AG04450 (cell line): ENCODE measurements at places on chromosomes 16 and 17.

DNA sequence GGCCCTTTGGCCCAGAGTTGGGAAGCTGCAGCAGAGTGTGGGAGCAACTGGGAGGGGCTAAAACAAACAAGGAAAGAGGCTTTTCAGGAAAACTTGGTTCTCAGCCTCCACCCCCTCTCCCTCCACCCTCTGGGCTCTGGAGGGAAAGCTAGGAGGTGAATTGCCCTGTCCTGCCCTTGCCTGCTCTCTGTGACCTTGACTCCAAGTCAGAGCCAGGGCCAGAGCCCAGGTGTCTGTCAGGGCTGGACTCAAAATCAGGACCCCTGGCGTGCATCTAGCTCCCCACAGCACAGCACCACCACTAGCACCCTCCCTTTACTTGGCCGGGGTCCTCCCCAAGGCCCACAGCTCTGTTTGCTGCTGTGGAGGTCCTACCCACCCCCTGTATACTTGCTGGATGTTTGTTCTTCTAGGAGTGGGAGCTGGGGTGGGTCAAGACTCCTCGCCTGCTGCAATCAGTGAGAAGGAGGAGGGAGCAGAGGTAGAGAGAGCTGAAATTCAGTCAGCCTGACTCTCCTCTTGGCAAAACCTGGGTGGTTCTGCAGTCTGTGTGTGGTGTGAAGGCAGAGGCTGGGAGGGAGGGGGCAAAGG, 2.8 kb upstream of the NR1D1 start:
- no peak for DNase-seq

DNA sequence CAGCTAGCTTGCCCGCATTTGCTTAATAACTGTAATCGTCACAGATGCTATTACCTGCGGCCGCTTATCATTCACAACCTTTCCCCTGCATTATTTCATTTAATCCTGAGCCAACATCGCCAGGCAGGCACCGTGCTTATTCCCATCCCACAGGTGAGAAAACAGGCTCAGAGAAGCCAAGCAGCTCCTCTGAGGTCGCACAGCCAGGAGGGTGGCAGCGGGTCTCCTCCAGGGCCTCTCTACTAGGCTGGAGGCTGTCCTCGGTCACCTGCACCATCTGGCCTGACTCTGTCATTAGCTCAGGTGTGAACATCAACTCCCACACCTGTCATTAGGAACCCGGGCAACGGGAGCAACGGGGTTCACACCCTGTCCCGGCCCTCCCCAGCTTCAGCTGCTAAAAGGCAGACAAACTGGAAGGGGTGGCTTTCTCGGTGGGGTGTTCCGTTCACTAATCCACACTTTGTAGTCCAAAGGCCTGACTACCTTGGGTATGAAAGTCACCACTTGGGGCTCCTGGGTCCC, 3.0 kb downstream of the PPL start:
- no peak for DNase-seq

DNA sequence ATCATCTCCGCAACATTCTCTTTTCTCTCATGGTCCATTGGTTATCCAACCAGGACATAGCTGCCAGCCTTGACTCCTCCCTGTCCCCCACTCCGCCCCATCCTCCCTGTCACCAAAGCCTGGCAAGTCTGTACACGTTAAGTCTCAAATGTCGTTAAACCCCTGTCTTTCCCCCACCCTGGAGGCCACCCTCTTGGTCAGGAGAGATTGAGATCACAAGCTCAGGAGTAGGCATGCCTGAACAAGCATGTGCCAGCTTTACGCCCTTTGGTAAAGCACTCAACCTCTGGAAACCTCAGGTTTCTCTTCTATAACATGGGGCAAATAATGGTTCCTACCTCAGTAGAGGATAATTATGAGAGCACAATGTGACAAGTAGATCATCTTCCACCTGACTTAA, 38.1 kb upstream of the CCL1 start:
- DNase-seq: no peak

GRCh38 chr16:66422366-66422765, 4.7 kb upstream of the BEAN1 start:
- DNase-seq: no peak

DNA sequence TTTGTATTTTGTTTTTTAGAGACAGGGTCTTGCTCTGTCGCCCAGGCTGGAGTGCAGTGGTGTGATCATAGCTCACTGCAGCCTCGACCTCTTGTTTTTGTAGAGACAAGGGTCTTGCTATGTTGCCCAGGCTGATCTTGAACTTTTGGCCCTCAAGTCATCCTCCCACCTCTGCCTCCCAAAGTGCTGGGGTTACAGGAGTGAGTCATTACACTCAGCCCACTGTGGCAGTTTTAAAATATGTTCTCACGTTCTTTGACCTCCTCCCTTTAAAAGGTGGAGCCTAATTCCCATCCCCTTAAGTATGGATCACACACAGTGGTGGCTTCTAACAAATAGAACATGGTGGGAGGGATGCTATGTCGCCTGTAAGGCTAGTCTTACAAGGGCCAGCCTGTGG, 67.7 kb downstream of the ZDHHC7 start:
- DNase-seq: no peak

- DNase-seq: peak; percentile 21
These were observed 43.8 kb upstream of the DHX40 start for GRCh38 chr17:59521465-59522126.

GRCh38 chr16:80806289-80806688, 1.9 kb upstream of the CDYL2 start:
- DNase-seq: no peak

- no peak for DNase-seq
These were observed 566.0 kb upstream of the PSMD7 start for GRCh38 chr16:73730481-73731090.

DNA sequence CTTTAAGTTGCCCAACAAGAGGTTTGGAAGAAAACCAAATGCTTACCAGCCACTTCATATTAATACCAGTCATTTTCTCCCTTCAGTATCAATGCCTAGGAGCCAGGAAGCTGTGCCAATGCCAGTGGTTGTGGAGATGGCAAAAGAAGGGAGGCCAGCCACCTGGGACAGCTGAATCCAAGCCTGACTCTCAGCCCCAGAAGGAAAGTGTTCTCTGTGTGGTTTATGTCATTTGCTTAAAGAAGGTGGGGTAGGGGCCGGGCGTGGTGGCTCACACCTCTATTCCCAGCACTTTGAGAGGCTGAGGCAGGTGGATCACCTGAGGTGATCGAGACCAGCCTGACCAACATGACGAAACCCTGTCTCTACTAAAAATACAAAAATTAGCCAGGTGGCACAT, 13.4 kb downstream of the C17orf78 start:
- DNase-seq: no peak

DNA sequence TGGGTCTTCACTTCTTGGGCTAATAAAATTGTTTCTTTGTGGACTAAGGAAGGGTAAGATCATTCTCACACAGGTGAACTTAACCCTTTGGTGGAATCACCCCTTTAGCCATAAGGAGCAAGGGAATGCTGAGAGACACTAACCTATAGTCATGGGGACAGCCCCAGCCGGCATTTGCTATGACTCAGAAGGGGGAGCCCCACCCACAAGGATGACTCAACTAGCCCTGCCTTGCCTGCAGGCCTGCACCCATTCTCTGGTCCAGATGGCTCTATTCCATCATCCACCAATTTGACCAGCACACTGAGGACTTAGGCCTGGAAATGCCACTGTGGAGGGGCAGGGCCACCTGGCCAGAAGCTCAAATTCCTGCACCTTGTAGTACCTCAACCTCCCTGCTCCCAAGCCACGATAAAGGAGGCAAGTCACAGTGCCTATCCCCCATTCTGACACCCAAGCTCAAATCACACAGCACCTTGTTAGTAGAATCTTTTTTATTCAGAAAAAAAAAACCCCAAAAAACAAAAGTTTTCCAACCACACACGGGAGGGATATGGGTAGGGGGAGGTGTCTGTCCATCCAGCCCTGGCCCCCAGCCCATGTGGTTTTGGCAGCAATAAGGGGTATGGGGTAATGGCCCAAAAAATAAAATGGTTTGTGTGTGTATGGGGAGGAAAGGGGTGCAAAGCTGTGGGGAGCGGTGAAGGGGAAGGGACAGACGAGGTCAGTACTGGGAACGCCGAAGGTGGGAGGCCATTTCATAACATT, 3.0 kb downstream of the PFN1 start:
- DNase-seq: peak; percentile 75

- no peak for DNase-seq
These were observed 21.5 kb downstream of the RPH3AL start for GRCh38 chr17:330993-331701.

DNA sequence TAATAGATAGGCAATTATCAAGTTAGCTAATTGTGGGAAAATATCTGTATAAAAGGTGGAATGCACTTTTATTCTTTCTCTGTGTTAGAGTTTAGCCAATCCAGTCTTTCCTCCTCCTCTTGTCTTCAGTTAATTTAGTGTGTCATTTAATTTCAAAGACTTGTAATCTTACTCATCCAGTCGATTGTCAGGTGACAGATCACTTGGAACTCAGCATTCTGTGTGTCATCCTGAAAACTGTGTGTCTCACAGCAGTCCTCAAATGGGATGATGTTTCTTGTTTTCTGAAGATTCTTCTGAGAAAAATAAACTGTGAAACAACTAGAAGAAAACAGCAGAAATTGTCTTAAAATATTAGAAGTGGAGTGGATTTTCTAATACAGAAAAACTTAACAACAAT, 290 bp upstream of the KRTAP4-1 start:
- DNase-seq: no peak

GRCh38 chr17:81537343-81537855, 9.2 kb downstream of the FSCN2 start:
- no peak for DNase-seq

DNA sequence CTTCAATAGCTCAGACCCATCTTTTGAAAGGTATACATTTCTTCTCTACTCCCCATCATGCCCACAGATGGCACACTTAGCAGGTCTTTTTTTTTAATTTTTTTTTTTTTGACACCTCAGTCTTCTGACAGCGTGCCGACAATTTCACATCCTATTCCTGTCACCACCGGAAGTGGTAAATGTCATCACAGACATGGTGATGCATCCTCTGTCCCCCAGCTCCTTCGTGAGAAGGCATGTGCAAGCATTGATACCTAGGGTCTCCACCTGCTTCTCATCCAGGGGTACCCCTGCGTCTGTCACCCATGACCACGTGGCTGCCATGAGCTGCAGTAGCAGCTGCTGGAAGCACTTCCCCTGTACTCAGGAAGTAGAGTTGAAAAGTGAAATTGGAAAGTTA, 35.6 kb downstream of the ELAC2 start:
- DNase-seq: no peak

GRCh38 chr16:22684574-22685458, 129.1 kb upstream of the HS3ST2 start:
- no peak for DNase-seq

DNA sequence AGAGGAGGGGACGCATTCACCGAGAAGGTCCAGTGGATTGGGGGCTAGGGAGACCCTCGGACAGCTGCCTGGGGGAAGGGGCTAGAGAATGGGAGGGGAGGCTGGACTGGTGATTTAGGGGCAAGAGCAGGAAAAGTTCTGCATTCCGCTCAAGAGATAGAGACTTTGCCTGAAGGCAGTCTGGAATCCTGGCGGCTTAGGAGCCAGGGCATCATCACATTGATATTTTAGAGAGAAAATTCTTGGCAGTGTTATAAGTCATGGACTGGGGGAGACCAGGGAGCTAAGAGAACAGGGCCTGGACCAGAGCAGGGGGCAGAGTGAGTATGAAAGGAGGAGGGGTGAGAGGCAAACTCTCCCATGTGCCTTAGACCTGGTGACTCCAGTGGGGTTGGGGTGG, 35.8 kb downstream of the MSI2 start:
- no peak for DNase-seq

DNA sequence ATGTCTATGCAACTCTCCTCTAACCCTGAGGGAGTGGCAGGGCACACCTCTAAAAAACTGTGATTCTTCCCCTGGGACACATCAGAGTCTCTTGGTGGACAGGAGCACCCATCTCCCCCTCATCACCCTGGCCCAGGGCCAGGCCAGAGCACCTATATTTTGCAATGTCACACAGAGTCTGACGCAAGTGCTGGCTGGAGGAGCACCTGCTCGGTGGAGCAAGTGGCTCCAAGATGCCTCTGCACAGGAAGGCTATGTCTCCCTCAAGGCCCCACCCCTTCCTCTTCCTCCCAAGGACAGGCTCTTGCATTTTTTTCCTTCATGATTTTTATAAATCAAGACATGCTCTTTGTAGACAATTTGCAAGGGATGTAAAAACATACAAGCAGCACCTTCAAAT, 13.3 kb downstream of the SNN start:
- no peak for DNase-seq
